Central memory CD4-positive, alpha-beta T cell (primary cell): ENCODE measurements at places on chromosomes 2 and 18.
A peak's percentile ranks its signal among the peaks of the same experiment; 100 is the strongest.

- no peak for DNase-seq
Measured at GRCh38 chr18:74457725-74458421, 765 bp upstream of the DIPK1C start.

DNA sequence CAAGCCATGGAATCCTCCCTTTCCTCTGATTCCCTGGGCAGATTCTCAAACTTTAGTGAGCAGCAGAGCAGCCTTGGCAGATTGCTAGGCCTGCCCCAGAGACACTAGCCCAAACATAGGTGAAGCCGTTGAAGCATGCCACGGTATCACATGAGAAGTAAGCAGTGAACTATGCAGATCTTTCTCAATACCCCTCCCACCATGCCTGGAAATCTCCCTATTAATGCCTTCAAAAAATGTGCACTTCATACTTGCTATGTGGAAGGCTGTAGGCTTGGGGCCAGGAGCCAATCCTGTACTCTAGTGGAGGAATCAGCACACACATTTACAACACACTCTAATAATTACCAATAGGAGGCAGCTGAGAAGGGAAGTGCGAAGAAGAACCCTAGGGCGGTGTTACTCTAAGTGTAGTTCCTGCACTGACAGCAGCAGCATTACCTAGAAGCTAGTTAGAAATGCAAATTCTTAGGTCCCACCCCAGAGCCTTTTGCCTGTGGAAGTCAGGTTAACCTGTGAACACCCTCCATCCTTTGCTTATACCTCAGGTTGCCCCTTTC is 305.1 kb upstream of the SPRED2 start:
- DNase-seq: no peak

DNA sequence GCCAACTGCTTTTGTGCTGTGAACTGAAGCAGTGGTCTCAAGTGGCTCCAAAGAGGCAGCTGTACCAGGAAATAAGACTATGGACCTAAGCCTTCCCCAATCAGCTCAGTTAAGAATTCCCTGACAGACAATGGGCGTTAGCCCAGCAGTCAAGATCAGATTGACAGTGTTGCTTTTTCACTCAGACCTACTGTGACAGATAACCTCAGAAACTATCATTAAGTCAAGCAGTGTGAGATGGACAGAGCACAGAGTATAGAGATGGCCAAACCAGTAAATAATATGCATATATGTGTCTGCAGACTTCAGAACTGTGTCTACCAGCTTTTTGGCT is 215.3 kb downstream of the ZFP36L2 start:
- no peak for DNase-seq

- DNase-seq: no peak
Measured at GRCh38 chr2:118460425-118460824, 372.2 kb downstream of the INSIG2 start.

DNA sequence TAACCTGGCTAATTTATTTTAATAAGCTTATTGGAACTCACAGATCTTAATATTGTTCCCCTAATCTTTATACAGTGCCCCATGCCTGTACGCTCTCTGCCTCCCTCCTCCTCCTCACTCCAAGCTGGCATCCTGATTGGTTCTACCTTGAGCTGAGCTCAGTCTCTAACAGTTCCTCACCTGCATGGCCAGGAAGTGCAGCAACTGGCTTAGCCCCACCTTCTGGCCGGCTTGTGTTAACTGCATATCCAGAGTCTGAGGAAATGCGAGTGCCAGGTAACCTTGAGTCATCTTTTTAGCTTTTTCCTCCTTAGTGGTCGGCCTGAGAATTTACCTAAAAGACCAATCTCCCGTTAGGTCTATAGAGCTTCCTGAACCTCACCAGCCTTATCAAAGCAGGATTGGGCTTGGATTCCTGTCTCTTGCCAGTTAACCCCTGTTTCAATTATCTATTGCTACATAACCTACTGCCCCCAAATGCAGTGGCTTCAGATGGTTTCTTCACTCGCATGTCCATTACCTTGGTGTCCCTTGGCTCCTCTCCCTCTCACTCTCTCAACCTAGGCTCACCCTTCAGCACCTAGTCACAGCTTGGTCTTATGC is 89.5 kb upstream of the STK39 start:
- peak; percentile 51 for DNase-seq

GRCh38 chr2:98445683-98446581 is 1.3 kb downstream of the INPP4A start:
- peak; percentile 33 for DNase-seq

- DNase-seq: no peak
Measured at GRCh38 chr18:10424585-10425307, 29.7 kb upstream of the APCDD1 start.

DNA sequence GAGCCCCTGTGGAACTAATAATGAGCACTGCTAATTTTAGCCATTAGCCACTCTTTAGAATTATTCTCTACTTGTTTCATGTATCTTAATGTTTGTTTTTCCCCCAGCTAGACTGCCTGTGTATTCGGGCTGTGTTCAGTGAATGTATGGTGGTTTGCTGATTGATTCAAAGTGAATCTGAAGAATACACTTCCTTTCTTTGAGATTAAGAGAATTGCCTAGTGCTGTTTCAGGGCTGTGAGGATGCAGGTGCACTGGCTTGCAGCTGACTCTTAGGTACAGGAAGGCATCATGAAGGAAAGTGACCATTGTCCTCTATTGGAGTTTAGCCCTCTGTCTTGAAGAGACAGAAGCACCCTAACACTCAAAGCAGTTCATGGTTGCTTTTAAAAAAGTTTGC is 138.7 kb downstream of the CERS6 start:
- no peak for DNase-seq

DNA sequence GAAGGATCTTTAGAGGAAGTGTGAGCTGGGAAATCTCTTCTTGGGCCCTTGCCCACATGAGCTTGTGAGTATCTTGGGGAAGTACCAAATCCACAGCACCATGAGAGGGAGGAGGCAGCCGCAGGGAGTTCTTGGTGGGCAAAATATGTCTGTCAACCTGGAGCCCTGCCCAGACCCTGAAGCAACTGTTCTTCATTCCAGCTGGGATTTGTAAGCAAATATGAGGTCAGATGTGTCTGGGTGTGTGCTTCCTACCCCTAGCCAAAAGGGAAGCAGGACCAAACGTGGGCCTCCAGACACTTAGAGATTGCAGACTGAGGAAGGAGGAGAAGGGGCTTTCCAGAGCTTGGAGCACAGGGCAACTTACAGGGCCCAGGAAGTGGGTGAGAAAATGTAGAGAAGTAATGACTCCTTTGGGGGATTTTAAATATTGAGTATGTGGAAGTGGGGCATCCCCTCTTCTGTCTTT is 41.9 kb downstream of the TMEM247 start:
- DNase-seq: no peak

- DNase-seq: no peak
Measured at GRCh38 chr2:148967056-148967455, 71.4 kb upstream of the LYPD6B start.

DNA sequence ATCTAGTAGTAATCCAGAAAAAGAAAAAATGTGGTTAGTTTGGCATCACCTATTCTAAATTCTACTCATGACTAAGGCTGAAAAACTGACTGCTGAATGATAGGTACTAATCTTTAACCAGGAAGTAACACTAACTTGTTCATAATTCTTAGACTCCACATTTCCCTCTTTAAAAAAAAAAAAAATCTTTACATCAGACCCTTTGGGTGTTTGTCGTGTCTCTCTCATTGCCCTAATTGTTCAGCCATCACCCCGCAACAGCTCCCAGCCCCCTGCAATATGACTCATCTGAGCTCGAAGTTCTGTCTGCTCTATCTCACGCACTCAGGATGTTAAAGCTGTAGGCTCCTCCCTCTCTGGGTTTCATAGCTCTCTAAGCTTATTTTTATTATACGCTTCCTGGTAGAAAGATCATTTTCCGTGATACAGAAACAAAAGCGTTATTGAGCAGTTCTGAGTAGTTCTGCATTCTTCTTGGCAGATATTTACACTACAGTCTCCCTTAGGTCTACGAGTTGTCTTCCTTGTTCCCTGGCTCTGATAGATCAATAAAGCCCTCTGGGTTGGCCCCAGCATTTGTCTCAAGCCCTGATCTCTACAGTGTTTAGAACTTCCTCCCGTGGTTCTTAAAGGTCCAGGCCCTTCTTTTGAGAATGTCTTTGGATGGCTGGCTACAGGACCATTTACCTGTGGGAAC is 95.6 kb downstream of the TNFRSF11A start:
- peak; percentile 70 for DNase-seq

- DNase-seq: no peak
Measured at GRCh38 chr2:94870440-94871225, 597 bp upstream of the TEKT4 start.

DNA sequence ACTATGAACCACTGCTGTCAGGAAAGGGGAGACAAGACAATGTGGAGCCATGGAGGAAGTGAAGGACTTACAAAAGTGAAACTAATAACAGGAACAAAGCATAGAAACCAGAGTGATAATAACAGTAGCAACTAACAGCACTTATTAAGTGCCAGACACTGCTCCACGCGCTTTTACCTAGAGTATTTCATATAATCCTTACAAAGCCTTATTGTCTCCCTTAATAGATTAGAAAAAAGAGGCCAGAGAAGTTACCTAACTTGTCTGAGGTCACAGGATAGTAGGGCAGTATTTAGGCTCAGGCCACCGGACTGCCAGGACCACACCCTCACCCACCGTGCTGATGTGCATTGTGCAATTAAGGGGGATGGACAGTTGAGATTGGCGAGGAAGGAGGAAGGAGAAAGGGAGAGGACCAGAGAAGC is 98.6 kb upstream of the NFU1 start:
- DNase-seq: no peak

DNA sequence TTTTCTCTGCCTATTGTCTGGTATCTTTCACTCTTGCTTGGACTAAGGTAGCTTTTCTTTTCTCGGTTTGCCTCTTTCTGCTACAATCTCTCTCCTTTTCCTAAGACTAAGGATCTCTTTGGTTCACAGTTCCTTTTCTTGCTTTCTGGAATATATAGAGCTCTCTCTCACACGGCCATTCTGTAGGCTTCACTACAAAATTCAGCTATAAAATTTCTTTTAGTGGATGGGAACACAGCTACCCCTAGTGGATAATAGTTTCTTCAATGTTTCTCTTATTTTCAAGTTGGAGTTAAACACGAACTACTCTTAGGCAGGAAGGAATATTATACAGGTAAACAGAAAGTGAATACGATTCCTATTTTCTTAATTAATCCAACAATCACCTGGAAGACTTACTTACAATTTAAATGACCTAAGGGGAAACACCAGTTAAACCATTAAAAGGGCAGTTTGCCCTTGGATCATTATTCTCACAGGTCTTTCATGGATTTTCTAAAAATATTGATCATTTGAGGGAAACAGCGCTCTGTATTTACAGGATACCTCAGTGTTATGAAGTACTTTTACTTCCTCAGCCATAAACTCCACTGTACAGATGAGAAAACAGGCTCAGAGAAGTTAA is 140.5 kb downstream of the LRP2 start:
- DNase-seq: no peak

- no peak for DNase-seq
Measured at GRCh38 chr2:187148059-187148714, 299.2 kb upstream of the ZSWIM2 start.

GRCh38 chr18:75698861-75699260 is 271.4 kb upstream of the SMIM21 start:
- no peak for DNase-seq

- DNase-seq: no peak
Measured at GRCh38 chr2:7773362-7774360, 856.4 kb downstream of the RNF144A start.
